ENCODE measurements at places on chromosomes 11 and 22. TPM values are rescaled to one million over a fixed set of nuclear protein-coding genes. Genes with fewer than 3 reads are reported as not detected.

DDX6 gene
- 161 TPM for total RNA-seq

CFAP300 gene
- total RNA-seq = 20.1 TPM

UPK3A gene
- total RNA-seq = not detected

MADD gene
- total RNA-seq = 40.1 TPM

ASCL2 gene
- 0.28 TPM for total RNA-seq

Data from ovary (tissue), 10 donors.